ENCODE measurements at places on chromosomes 16 and 17.

DNA sequence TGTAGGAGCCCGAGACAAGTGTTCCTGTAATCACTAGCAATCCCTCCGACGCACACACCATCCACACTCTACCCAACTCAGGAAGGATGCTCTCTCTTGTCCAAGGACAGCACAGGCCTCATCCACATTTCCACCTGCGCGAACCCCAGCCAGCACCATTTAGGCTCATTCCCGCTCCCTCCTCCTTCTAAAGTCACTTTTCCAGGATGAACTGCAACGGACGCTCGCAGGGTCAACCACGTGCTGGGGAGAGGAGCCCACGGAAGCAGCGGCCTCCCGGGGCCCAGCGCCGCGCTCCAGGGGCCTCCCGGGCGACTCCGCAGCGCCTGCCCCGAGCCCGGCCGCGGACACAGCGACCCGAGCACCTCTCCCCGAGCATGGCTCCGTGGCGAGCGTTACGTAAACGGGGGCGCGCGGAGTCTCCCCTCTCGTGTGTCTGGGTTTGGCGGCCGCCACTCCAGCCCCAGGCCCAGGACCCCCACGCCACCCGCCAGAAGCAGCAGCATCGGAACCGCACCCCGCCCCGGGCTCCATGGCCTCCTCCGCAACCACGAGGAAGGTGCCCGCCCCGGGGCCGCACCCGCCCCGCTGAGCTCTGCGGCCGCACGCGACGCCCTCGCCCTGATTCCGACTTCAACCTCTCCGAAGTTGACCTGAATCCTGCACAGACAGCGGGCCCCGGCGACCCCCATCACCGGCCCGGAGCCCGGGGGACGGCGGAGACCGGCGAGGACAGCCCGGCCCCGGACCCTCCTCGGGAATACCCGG is 668 bp downstream of the USP36 start:
- DNase-seq = no peak

- DNase-seq = no peak
These were observed 670 bp downstream of the TNFSF12 start for GRCh38 chr17:7549401-7550055.

GRCh38 chr17:59671386-59671785 is 35.8 kb downstream of the PTRH2 start:
- DNase-seq = no peak

DNA sequence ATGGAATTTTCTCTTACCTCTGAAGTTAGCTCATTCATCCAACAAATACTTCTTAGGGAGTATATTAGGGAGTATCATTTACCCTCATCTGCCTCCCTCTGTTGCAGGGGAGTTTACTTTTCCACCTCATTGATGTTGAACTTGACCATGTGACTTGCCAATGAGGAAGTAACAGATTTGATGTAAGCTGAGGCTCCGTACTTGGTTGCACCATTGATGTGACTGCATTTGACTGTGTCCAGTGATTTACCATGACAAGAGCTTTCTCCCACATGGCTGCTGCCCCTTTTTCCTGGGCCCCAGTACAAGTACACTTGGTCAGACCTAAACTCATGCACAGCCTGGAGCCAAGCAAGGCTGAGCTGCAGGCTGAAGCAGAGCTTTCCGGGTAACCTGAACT is 81.6 kb upstream of the HS3ST2 start:
- DNase-seq = no peak

- DNase-seq = no peak
These were observed 36.7 kb upstream of the CCL1 start for GRCh38 chr17:34399725-34400124.

GRCh38 chr17:76887802-76888201 is 19.6 kb downstream of the MGAT5B start:
- no peak for DNase-seq

- no peak for DNase-seq
These were observed 24.4 kb downstream of the SRL start for GRCh38 chr16:4217204-4218131.

GRCh38 chr17:3916825-3917224 is 560 bp upstream of the P2RX1 start:
- no peak for DNase-seq

DNA sequence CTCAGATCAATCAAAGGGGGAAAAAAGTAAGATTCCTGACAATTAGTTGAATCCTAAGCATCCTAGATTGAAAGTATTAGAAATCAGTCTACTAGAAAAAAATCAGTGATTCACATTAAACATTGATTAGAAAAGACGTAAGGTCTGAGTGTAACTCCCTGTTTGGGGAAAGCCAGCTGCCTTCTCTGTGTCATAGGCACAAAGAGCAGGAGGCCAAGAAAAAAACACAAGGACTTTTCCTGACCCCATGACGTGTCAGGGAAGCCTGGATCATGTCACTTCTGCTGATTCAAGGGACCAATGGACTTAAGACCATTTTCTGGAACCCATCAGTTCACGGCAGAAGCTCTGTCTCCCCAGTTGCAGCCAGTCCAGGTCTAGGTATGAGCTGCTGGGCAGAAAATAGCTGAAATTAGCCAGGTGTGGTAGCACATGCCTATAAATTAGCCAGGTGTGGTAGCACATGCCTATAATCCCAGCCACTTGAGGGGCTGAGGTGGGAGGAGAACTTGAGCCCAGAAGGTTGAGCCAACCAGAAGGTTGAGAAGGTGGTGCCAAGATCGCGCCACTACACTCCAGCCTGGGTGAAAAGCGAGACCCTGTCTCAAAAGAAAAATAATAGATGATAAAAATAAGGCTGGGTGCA is 35.9 kb downstream of the RANBP10 start:
- DNase-seq = no peak

Data from NT2/D1 (cell line).